Activated CD4-positive, alpha-beta T cell treated with anti-CD3 and anti-CD28 coated beads, Interleukin-2, amount 50 U/mL, for 1 hour (primary cell): ENCODE measurements at places on chromosomes 1 and 21.
A peak's percentile ranks its signal among the peaks of the same experiment; 100 is the strongest.

- DNase-seq: no peak
Observed at GRCh38 chr1:180734366-180734765, 102.5 kb downstream of the XPR1 start.

DNA sequence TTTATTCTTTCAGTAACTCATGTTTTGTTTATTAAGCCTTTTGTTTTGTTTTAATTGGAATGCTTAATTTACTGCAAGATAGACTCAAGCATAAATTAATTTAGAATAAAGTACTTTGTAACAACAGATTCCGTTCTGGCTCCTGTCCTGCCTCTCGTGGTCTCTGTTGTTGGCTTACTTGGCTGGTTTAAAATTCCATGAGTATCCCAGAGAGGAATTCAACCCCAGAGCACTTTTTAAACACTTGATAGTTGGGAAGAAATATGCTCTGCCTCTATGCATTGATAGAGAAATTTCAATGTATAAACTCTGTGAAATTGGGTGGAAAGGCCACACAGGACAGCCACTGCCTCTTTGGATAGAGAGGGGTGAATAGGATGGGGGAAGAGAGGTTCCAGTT is 89.7 kb downstream of the ATP5PO start:
- no peak for DNase-seq

GRCh38 chr1:207822602-207823451 is 71.0 kb downstream of the CD46 start:
- peak; percentile 64 for DNase-seq

DNA sequence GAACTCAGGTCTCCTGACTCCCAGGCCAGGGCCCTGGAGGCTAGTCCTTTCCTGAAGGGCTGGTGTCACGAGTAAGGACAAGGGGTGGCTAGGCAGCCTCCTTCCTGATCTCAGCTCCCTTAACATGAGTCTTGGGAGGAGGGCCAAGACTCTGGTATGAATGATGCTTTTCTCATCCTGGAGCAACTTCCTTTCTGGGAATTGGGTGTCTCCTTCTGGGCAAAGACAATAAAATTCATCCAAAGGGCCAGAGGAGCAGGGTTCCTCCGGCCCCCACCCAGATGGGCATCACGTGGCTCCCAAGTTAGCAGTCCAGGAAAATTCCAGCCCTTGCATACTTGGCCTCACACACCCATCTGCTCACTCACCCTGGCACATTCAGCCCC is at the start of gene FAM167B:
Gene FAM167B, plus strand, starts transcription at position 335 of the 386 bp plus-strand sequence. CDS start 200 bp downstream, outside the sequence.
- DNase-seq: no peak

DNA sequence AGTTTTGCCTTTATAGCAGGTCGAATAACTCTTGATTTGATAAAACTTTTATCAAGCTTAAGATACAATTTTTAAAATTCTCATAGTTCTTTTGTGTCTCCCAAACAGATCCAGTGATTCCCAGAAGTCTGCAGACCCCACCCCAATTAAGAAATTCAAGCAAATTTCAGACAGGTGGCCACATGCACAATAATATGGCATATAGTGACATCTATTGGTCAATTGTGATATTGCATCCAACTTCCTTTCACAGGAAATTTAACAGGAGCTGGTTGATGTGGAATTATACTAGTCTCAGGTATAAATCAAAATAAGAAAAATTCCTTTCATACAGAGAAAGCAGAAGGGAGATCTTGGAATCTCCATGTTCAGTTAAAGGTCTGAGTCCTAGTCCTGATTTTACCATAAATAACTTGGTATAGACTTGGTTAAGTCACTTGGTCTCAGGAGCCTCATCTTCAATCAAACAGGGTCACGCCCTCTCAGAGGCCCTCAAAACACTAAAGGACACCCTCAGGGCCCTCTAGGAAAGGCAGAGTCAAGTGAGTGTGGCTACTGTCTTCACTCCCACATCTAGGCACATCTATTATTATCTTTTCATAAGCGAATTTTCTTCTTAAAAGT is 24.1 kb downstream of the PIGM start:
- no peak for DNase-seq

- DNase-seq: no peak
Observed at GRCh38 chr1:165426745-165427144, 18.2 kb downstream of the RXRG start.

DNA sequence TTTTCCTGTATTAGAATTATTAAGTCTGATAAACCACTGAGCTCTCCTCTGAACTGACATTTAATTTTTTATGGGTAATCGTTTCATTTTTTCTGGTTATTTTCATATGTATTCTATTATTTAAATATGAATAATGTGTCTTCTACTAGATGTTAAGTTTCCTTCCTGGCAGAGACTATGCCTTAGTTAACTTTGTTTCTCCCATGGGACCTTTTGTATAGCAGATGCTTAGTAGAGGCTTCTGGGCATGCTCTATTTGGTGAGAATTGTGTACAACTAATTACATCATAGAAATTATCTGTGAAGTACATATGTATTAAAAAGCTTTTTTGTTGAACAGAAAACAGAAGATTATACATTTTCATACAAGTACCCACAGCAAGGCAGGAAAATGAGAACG is 23.4 kb downstream of the CTBS start:
- DNase-seq: no peak

DNA sequence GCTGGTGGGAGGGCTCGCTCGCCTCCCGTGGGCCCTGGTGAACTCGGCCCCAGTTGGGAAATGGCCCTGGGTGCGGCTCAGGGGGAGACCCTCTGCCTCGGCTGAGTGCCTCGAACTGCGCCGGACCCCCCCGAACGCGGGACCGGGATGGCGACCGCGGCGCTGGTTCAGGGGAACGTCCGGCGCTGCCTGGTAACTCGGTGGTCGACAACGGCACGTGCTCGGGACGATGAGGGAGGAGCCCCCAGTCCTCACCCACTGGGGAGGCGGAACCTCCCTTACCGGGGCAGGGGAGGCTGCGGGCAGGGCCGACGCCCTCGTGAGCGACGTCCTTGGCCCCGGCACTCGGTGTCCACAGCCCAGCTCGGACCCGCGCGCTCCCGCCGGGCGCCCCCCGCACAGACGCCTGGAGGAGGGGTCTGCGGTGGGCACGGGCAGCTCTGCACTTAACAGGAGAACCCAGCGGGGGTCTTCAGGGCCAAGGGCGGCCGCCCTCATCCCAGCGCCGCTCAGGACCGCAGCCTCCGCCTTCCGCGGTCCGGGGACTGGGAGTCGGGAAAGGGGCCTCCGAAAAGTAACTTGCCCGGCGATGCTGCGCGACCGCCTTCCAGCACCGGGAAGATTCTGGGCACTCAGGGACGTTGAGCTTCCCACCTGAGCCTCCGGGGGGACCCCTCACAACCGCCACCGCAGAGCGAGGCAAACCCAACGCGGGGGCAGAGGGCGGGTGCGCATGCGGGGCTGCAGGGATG is 1.7 kb downstream of the HES4 start:
- DNase-seq: no peak

DNA sequence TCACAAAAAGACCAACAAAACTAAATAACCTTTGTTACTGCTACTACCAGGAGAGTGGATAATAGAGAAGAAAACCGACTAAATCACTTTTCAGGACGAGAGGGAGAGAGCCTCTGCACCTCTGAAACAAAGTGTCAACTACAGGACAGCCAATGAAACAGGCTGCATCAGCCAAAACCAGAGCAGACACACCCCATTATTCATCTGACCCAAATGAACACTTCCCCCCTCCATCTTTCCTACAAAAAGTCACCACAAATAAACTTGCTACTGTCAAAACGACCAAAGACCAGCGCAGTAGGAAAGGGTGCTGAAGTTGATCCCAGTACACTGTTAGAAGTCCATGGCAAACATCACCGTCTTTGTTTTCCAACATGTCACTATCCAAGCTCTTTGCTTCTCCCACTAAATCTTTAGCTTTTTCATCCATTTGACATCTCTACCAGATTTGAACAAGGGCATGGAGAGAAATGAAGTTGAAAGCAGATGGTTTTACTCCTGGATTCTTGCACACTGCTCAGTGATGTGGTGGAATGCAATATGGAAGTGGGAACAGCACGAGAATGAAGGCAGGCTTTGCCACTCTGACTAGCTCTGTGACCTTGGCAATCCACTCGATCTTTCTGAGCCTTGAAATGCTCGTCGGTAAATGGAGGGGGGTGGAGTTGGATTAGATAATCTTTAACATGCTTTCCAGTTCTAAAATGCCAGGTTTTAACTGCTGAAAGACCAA is 20.5 kb downstream of the DSTYK start:
- no peak for DNase-seq

DNA sequence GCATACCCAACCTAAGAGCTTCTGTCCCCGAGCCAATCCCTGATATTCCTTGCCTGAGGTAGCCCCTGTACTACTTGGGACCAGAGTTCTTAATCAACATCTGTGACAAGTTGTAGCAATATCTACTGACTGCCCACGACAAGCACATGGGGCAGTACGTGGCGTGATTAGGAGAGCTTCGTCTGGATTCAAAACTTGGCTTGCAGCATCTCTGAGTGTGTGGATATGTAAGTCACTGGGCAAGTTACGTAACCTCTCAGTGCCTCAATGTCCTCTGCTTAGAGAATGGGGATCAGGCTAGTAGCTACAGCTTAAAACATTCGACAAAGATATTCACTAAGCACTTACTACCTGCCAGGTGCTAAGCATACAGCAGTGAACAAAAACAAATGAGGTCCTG is 5.0 kb downstream of the HSPG2 start:
- no peak for DNase-seq

GRCh38 chr1:168246506-168246905 is 20.7 kb downstream of the SFT2D2 start:
- no peak for DNase-seq

GRCh38 chr21:39400173-39400572 is 45.4 kb downstream of the LCA5L start:
- no peak for DNase-seq

DNA sequence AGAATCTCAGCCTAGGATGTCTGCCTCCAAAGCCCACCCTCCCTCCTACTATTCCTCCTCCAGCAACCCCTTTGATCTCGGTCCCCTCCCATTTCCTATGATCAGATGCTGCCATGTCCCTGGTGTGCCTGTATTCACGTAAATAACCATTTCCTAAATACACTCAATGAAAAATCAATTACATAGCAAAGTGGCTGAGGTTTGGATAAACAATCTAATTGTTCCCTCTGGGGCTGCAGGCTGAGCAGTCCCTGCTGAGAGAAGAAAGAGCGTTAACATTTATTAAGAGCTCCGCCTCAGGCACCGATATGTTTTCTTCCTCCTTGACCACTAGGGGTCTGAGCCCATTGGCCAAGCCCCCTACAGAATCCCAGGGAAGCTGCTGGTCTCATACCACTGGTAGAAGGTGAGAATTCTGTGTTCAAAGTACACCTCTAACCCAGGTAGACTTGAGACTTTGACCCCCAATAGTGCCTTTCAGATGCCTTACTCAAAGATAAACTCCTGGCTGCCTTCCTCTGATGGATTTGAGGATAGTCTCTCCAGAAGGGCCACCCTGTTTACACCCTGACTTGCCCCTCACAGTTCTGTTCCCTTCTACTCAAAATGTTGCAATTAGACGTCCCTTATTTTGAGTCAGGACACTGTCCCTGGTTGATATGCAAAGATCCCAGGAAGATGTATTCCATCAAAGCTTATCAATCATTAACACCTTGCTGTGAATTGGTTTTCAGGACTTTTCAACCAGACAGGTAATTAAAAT is 33.9 kb upstream of the CAMK1G start:
- DNase-seq: no peak

DNA sequence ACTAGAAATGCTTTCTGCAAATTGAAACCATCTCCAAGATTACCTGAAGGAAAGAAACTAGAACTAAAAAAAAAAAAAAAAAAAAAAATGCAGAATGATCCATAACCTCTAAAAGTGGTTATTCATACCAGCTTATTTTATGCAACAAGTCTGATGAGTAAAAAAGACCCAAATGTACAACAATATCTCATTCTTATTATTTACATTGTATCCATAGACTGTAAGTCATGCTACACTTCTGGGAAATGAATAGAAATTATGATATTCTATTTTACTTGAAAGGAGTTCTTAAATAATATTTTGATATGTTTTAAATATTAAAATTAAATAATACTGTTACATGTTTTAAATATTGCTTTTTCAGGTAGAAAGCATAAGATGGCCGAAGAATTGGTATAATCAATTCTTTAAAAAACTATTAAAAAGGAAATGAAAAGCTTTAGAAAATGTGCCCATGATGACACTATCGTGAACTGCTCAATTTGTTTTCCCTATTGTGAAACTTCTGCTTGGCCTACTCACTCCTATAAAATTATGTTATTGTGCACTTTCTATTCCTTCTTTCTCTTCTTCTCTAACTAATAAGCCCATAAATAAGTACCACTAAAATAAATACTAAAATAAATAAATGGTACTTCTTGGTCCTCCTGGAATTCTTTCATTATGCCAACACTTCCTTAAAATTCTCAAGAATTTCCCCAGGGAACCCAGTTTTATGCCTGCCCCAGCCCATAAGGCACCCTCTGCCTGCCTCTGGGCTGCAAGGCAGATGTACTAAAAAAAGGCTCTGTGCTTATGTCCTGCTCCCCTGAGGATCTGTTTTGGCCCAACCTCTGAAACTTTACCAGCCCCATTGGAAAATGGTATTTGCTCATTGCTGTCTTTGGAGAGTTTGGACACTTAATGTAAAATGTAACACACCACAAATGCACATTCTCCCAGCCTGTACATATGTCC is 18.1 kb downstream of the SAMSN1 start:
- DNase-seq: no peak

GRCh38 chr1:230186003-230186863 is 119.2 kb downstream of the GALNT2 start:
- no peak for DNase-seq

- no peak for DNase-seq
Observed at GRCh38 chr1:237228421-237228820, 186.4 kb downstream of the RYR2 start.

DNA sequence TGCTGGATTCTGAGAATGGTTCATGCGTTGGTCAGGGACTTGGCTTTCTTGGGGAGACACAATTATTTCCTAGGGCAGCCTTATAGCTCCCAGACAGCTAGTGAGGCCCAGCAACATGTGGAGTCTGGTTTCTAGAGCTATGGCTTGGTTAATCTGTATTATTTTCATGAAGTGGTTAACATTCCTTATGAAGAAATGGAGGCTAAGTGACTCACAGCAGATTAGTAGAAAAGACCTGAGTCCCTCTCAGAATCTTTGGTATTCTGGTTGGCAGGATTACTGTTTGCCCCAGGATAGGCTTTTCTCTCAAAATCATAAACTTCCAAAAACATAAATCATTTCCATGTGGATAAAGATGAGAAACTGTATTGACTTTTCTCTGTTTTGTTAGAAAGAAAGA is 42.3 kb downstream of the DUSP10 start:
- no peak for DNase-seq

- no peak for DNase-seq
Observed at GRCh38 chr1:226111883-226112261, 49.4 kb downstream of the H3-3A start.

- DNase-seq: peak; percentile 61
Observed at GRCh38 chr1:36285443-36286101, 20.6 kb upstream of the SH3D21 start.

DNA sequence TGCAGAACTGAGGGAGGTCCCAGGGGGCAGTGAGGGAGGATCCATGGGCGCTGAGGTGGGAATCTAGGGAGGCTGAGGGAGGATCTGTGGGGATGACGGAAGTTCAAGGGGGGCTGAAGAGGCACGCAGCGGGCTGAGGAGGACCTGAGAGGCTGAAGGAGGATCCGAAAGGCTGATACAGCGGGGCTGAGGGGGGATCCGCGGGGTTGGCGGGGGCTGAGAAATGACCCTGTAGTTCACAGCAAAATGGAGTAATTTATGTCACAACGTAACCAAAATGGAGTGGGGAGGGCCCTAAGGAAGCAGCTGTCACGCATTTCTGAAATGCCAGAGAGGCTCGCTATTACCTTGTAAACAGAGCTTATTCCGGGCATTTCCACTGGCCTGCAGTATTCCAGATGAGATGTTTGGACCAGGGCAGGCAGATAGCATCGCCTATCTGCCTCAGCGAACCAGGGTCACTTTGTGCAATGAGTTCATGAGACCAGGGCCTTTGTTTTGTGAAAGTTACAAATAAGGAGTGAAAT is 926 bp upstream of the MRPL55 start:
- no peak for DNase-seq
